ENCODE measurements at places on chromosomes 13 and 19.

GRCh38 chr19:9914315-9915207 lies 21.8 kb downstream of the OLFM2 start:
- DNase-seq, result peak; percentile 53

- no peak for DNase-seq
These were observed 132.5 kb upstream of the ARGLU1 start for GRCh38 chr13:106700439-106700838.

DNA sequence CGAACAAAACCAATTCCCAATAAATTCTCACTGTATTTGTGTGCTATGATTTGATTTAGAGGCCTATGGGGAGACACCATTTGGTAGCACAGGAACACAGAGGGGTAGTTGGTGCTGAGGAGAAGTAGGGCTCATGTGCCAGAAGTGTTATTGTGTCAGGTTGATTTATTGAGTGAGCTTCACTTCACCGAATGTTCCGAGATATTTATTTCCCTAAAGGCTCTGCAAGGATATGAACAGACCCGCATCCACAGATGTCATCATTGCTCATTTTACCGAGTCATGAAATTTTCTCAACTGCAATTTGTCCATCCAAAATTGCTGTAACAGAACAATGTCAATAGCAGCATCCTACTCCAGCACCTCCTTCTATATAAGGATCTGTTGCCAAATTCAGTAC lies 69.5 kb downstream of the DACH1 start:
- DNase-seq, result no peak

DNA sequence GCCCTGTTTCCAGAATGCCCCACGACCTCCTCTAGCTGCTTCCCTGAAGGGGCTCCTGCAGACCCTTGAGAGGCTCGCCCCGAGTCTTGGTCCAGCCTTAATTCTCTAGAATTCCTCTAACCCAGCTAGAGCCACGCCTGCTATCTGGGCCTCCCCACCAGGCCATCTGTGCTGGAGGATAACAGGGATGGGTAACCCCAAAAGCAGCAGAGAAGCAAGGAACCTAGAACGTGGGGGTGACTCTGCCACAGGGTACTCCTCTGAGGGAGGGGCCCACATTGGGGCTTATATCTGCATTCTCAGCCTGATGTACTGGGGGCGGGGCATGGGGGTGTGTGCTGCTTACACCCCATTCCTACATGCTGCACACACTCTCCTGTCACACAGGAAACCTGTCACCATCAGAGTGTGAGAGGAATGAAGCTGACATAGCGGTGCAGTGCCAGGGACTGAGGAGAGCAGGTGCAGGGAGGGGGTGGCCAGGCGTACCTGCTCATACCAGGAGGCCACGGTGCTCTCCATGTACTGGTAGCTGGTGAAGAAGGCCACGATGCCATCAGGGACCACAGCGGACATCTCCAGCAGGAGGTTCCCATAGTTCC lies 13.8 kb downstream of the KLC3 start:
- DNase-seq, result no peak

- DNase-seq, result no peak
These were observed 10.2 kb upstream of the SIGLEC6 start for GRCh38 chr19:51541458-51542357.

DNA sequence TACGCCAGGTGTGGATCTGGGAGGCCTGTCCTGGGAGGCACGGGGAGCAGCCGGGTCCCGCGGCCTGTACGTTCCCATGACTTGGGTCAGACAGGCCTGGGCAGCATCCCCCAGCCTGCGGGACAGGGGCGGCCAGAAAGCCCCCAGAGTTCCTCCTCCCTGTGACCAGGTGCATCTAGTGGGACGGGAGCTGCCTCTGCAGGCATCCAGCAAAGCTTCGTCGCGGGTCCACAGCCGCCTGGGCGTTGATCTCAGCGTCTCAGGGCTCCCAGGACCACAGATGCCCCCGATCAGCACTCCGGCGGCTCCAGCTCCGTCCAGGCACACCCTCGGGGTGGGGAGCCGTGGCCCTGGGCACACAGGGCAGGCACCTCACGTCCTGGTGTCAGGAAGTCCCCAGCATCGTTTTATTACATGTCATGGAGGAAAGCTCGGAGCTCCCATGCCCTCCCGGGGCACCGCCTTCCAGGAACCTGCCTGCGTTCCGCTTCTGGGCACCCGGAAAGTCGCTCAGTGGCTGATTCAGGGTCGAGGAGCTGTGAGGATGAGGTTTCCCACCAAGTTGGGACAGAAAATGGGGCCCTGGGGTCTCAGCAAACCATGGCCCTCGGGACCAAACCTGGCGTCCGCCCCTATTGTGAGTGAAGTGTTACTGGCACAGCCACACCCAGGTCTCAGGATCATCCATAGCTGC lies 1.5 kb upstream of the GZMM start:
- DNase-seq, result no peak

- no peak for DNase-seq
These were observed 199.7 kb upstream of the TSHZ3 start for GRCh38 chr19:31548941-31549340.

GRCh38 chr19:49542446-49542845 lies 14.6 kb downstream of the RCN3 start:
- no peak for DNase-seq

- DNase-seq, result no peak
These were observed 303.4 kb downstream of the SPRY2 start for GRCh38 chr13:80037505-80037888.

- DNase-seq, result no peak
These were observed 495 bp downstream of the DCLK1 start for GRCh38 chr13:36130552-36131221.

DNA sequence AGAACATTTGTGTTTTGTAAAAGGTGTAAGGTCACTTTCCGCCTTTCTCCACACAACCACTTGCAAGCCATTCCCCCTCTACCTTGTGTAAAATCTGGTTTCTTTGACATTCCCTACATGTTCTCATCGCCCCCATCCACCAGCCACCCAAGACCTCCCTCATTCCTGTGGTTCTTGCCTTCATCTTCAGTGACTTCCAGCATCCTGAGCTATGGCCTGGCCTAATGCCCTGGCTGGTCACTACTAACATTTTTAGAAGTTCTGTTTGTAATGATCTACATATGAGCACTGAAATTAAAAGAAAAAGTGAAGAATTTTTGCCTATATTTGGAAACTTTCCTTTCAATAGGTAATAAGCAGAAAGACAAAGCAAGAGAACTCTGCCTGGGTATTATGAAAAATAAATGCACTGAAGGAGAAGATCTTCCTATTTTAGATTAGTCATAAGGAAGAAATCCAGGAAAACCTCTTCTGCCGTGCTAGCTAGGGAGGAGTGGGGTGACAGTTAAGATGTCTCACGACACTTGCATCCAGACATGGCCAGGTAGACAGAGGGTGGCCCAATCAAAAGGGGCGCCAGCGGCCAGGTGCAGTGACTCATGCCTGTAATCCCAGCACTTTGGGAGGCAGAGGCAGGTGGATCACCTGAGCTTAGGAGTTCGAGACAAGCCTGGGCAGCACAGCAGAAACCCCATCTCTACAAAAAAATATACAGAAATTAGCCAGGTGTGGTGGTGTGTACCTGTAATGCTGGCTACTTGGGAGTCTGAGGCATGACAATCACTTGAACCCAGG lies 28.1 kb upstream of the MPHOSPH8 start:
- no peak for DNase-seq

DNA sequence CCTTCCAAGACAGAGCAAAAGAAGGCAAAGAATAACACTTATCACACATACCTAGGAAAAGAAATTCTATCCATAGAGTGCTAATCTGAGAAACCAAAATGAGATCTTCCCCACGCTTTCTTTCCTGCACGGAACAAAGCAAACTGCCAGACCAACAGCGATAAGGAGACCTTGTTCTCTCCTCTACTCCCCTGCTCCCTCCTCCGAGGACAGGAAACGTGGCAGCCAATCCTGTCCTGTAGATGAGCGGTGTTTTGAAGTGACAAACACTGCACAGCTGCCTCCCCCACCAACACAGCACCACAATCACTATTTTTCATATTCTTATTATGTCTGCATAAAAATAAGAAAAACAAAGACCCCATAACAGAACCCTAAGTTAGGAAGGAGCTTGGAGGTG lies 113.9 kb upstream of the IRS2 start:
- no peak for DNase-seq

- no peak for DNase-seq
These were observed 12.8 kb upstream of the SELENOW start for GRCh38 chr19:47765523-47766358.

DNA sequence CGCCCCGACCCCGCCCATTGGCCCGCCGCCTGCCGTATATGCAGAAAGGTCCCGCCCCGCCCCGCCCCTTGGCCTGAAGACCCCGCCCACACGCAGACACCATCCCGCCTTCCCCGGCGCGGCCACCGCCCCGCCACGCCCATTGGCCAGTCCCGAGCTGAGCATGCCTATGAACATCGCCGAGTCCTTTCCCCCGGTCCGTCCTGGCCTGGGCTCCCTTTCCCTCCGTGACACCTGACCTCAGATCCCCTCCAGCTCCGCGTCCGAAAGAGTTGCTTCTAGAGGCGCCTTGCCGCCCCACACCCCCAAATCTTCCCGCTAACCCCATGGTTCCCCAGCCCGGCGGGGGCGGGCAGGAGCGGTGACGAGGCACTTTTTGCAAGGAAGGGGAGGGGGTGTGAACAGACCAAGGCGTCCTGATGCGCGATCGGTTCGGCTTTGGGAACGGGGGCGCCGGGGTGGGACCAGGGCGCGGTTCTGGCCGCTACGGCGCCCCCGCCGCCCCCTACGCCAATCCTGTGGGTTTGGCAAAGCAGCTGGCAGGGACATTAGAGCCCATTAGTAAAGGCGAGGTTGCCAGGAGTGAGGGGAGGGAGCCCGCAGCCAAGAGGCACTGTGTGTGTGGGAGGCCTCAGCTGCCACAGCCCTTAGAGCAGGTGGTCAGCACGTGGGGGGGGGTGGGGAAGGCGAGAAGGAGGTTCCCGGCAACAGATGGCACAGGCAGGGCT lies 406 bp upstream of the NUMBL start:
- DNase-seq, result peak; percentile 80

GRCh38 chr19:15837221-15837731 lies 21.8 kb upstream of the OR10H1 start:
- DNase-seq, result no peak

GRCh38 chr19:15893477-15893876 lies 4.4 kb downstream of the CYP4F2 start:
- DNase-seq, result no peak

- DNase-seq, result no peak
These were observed 8.4 kb downstream of the RGL3 start for GRCh38 chr19:11410682-11411081.
